Heart right ventricle (tissue), 16 donors: ENCODE measurements at places on chromosomes 11 and 22. TPM values are rescaled to one million over a fixed set of nuclear protein-coding genes. Genes with fewer than 3 reads are reported as not detected.

GRCh38 chr22:37632174-37633088, 7.0 kb upstream of the SH3BP1 start:
- DNase-seq: no peak

SSTR3 gene
- not detected for polyA plus RNA-seq

DLAT gene
- 27.4 TPM for polyA plus RNA-seq

CCDC157 gene
- polyA plus RNA-seq: 1.2 TPM

GRCh38 chr11:74815966-74816365, 67.3 kb downstream of the RNF169 start:
- DNase-seq: no peak

GRCh38 chr11:24588081-24588480, 91.2 kb downstream of the LUZP2 start:
- DNase-seq: no peak

DNA sequence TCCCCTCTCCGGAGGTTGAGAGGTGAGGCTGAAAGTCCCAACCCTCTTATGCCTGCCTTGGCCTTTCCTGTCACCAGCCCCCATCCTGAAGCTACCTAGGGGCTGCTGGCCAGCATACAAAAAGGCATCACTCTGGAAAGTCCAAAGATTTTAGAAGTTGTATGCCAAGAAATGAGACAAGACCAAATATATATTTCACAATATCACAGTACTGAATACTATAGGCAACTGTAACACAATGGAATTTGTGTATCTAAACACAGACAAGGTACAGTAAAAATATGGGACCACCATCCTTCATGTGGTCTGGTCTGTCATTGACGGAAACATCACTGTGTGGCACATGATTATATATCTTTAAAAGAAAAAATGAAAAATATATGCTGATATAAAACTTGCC, 4.2 kb downstream of the KLHL22 start:
- no peak for DNase-seq

PYGM gene
- 90.1 TPM for polyA plus RNA-seq
